ENCODE measurements at places on chromosomes 4 and X.
A peak's percentile ranks its signal among the peaks of the same experiment; 100 is the strongest.

GRCh38 chr4:2811830-2812611 is 19.1 kb downstream of the SH3BP2 start:
- DNase-seq, result peak; percentile 78

DNA sequence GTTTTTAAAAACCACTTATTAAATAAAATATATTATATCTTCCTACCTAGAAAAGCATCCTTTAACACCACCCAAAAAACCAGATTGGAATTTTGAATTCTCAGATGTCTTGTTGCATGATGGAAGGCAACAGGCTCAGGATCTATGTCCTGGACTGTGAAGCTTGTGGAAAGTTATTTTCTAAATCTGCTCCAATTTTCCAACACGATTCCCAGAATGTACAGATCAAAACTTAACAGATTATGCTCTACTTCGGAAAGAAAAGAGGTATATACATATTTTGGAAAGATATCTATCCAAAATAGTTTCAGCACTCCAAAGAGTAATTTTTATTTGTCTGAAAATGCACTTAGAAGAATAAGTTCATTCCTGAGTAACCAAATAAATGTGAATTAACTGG is 291.7 kb upstream of the EMCN start:
- DNase-seq, result no peak

DNA sequence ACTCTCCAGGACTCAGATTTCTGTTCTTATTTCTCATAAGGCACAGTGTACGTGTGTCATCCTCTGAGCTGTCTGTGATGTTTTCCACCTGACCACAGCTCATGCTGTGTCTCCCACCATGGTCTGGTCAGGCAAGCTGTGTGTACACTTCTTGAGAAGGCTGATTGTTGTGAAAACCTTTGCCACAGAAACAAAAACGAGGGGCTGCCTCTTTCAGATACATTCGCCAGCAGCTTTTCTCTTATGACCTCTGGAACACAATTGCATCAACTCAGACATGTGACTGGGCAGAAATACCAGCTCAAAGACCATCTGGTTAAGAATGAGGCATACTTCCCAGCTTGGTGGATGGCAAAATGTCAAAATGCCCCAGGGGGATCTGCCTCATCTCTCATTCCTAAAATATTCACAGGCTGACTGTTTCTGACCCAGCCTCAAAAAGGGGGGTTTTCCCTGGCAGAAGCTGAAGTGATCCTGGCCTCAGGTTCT is 46.1 kb downstream of the PGRMC2 start:
- DNase-seq, result no peak

DNA sequence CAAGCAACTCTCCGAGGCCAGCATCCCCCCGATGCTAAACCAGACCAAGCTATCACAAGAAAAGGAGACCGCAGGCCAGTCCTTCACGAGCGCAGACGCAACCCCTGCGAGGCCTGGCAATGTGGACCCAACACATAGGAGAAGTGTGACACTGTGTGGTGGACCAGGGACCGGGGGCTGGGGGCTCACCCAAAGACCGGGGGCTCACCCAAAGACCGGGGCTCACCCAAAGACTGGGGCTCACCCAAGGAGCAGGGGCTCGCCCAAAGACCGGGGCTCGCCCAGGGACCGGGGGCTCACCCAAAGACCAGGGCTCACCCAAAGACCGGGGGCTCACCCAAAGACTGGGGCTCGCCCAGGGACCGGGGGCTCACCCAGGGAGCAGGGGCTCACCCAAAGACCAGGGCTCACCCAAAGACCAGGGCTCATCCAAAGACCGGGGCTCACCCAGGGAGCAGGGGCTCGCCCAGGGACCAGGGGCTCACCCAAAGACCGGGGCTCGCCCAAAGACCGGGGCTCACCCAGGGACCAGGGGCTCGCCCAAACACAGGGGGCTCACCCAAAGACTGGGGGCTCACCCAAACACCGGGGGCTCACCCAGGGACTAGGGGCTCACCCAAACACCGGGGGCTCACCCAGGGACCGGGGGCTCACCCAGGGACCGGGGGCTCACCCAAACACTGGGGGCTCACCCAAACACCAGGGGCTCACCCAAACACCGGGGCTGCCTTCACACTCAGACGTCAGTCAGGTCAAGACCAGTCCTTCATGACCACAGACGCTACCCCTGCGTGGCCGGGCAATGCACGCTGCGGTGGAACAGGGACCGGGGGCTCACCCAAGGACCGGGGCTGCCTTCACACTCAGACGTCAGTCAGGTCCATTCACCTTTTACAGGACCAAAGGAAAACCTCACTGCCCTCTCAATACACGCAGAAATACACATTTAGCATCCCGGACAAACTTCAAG is 32.9 kb downstream of the PPP2R3B start:
- DNase-seq, result no peak

GRCh38 chr4:170001011-170001744 is 25.0 kb downstream of the MFAP3L start:
- DNase-seq, result no peak

- no peak for DNase-seq
Observed at GRCh38 chr4:123653236-123653635, 256.6 kb downstream of the SPRY1 start.

DNA sequence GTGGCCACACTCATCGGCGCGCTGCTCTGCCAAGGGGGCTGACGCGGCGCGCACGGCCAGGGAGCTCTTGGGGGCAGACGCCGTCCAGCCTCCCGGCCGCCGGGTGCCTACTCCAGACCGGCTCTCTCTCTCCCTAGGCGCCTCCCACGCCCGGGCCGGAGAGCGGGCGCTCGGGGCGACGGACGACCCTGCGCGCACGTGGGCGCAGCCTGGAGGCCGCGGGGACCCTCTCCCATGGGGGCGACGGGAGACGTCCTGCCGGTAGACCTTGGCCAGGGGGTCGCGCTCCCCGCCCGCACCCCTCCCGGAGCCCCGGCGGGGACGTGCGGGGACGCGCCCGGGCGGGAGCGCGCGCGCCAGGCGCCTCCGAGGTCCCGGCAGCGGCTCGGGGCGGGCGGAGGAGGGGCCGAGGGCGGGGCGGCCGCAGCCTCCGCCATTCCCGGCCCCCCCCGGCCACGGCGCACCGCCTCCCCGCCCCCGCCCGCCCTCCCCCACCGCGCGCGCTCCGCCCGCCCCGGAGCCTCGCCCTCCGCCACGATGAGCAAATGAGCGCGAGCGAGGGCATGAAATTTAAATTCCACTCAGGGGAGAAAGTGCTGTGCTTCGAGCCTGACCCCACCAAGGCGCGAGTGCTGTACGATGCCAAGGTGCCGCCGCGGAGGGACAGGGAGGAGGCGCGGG is at the start of gene MSL3:
Gene MSL3 (plus strand): TSS at position 519 of the 681 bp plus-strand sequence. CDS start 27 bp downstream, at position 546.
- DNase-seq, result peak; percentile 72

- no peak for DNase-seq
Observed at GRCh38 chr4:4693258-4693657, 151.4 kb upstream of the STX18 start.

- no peak for DNase-seq
Observed at GRCh38 chr4:53119680-53120079, 246.2 kb downstream of the SCFD2 start.

- no peak for DNase-seq
Observed at GRCh38 chr4:14260591-14260990, 633.1 kb upstream of the BOD1L1 start.

GRCh38 chr4:127782275-127783025 is at the start of gene HSPA4L:
Gene HSPA4L (plus strand): TSS chr4:127782322. CDS start chr4:127782551, 229 bp downstream.
- peak; percentile 30 for DNase-seq

GRCh38 chr4:125338814-125339213 is 24.1 kb downstream of the FAT4 start:
- DNase-seq, result no peak

- no peak for DNase-seq
Observed at GRCh38 chr4:147182041-147182440, 236.4 kb upstream of the TTC29 start.

DNA sequence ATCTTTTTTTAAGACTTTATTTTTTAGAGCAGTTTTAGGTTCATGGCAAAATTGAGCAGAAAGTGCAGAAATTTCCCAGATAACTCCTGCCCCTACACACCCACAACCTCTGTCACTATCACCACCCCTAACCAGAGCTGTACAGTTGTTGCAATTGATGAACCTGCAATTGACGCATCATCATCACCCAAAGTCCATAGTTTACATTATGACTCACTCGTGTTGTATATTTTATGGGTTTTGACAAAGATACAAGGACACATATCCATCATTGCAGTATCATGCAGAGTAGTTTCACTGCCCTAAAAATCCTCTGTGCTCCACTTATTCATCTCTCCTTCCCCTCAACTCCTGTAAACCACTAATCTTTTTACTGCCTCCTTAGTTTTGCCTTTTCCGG is 34.5 kb upstream of the WAS start:
- no peak for DNase-seq

GRCh38 chr4:76969495-76969894 is 19.9 kb downstream of the SEPTIN11 start:
- no peak for DNase-seq

- no peak for DNase-seq
Observed at GRCh38 chr4:37447886-37448285, 203.3 kb downstream of the NWD2 start.

GRCh38 chr4:23999714-24000469 is 110.0 kb upstream of the PPARGC1A start:
- no peak for DNase-seq

- DNase-seq, result no peak
Observed at GRCh38 chr4:124209211-124209610, 503.3 kb downstream of the ANKRD50 start.

DNA sequence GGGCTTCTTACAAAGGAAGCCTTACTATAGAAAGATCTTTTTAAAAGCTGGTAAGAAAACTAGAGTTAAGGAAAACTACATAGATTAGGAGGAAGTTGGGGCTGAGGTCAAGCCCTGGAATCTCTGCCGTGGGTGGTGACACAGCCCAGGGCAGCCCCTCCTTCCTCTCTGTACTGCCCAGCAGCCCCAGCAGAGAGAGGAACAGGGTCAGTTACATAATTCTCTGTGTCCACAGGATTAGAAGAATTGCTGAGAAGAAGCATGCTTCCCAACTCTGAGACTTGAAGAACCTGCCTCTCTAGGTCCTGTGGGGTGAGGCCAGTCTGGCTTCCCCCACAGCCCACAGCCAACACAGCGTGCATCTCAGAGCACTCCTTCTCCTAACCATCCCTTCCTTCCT is 9.2 kb upstream of the ABLIM2 start:
- no peak for DNase-seq

- DNase-seq, result no peak
Observed at GRCh38 chr4:95627709-95628108, 78.9 kb upstream of the UNC5C start.

GRCh38 chr4:146193628-146194027 is 18.1 kb downstream of the LSM6 start:
- no peak for DNase-seq

DNA sequence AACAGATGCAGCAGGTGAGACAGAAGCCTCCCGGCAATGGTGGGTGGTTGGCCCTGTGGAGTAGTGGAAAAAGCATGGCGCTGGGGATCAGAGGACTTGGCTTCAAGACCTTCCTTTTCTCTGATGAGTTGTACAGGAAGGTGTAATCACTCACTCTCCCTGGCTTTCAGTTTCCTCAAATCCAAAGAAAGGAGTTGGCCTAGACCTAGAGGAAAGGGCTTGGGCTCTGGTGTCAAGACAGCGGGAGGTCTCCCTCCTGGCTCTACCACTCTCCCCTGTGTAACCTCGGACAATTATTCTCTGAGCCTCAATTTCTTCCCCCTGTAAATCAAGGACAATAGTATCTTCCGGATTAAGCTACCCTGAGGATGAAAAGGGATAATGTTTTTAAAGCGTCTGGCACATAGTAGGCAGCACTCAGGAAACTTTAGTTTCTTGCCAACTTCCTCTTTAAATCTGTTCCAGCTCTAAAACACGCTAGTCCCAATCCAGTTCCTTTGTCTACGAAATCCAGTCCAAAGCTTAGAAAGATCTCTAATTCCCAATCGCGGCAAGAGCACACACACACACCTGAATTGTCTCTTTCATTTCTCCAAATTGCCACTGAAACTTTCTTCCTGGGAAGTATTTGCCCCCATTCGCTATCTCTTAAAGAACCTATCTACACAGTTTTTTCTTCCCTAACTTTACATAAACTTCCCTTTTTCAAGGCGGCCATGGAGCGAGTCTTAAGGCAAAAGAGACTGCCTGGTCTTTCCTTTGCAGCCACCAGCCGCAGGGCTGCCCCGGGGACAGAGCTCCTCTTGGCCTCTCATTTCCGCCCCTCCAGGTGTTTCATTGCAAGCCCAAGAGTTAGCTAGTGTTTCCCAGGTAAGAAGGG is 29.9 kb upstream of the GPC4 start:
- DNase-seq, result no peak

- peak; percentile 16 for DNase-seq
Observed at GRCh38 chr4:54961357-54961975, 163.9 kb downstream of the KDR start.

DNA sequence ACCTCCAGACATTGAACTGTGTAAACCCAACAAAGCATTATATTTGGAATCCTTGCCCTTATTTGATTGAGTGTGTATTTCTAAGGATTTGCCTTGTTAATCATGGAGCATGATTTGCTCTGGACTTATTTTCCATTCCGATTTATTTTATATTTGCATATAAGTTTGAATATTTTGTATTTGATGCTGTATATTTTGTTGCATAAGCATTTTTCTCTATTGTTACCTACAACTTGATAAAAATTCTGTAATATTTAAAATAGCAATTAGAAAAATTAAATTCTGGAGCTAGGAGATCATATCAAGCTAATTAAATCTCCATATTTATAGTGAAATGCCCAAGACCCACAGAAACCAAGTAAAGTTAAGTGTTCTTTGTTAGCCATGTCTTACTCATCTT is 47.2 kb downstream of the USO1 start:
- DNase-seq, result no peak

DNA sequence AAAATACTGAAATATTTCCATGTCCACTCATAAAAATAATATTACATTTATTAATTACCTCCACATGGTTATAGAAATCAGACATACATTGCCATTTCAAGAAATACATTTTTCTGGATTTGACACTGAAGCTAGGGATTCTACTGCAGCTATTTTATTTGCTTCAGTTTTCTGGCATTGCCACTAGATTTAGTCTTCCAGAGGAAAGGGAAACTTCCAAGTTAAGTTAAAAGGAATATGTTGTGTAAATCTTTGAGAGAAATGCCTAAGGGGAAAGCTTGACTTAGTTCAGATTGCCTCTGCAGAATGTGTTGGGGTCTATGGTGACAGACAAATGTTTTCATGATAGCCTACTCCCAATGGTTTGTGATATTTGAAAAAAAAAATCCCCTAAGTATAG is 1631.3 kb downstream of the PCDH18 start:
- DNase-seq, result no peak

DNA sequence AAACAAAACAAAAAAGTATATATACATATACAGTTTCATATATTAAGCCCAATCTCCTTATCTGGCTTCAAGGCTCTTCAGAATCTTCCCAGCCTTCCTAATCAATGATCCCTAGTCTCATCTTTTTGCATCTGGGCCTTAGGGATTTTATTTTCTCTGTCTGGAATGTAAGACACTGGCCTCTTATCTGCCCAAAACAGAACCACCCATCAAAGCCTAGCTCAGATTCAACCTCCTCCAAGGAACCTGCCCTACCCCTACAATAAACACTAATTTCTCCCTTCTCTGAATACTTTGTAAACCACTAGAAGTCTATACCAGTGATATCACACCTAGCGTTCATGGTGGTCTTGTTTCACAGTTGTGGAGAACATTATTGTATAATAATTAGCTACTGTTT is 23.2 kb upstream of the GAB1 start:
- DNase-seq, result no peak
